CD4-positive, alpha-beta T cell treated with Interleukin-4 for 4 hours (primary cell): ENCODE measurements at places on chromosomes 16 and 17.

DNA sequence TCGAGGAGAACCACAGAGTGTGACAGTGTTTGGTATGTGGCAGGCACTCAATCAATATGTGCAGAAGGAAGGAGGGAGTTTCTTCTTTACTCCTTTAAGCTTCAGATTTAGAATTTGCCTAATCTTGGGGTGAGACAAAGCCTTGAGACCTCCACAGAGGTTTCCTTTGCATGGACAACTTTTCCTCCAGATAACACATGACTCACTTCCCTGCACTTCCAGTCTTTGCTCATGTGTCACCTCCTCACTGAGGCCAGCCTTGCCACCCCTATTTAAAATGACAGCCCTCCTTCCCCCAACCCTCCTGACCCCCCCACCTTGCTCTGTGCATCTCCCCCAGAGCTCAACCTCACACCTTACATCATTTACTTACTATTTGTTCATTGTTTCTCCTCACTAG, 17.4 kb upstream of the NOS2 start:
- DNase-seq = no peak

- no peak for DNase-seq
Observed at GRCh38 chr16:77812856-77813500, 24.6 kb downstream of the VAT1L start.

DNA sequence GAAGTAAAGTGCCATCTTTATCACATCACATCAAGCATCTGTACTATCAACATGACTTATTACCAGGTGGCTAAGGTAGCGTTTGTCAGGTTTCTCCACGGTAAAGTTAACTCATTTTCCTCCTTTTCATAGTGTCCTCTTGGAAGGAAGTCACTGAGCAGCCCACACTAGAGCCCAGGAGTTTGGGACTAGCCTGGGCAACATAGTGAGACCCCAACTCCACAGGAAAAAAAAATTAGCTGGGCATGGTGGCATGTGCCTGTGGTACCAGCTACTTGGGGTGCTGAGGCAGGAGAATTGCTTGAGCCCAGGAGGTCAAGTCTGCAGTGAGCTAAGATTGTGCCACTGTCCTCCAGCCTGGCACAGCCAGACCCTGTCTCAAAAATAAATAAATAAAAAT, 12.9 kb downstream of the CHD9 start:
- no peak for DNase-seq

GRCh38 chr16:25063865-25064264, 47.7 kb upstream of the LCMT1 start:
- no peak for DNase-seq

DNA sequence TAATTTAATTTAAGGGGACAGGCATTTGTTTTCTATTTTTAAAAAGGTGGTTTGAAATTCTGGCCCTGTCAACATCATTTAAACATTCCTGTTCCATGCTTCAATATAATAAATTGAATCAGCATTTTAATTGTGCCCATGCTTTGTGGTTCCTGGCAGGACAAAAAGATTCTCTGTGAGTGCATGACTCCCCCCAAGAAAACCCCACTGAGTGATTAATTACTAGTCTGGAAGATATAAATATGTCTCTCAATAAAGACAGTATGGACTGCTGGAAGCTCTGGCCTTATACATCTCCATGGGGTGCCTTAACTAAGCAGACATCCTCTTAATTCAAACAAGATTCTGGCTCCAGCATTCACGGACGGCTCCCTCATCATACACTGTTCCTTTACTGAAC, 95.0 kb upstream of the PSMD7 start:
- DNase-seq = no peak

DNA sequence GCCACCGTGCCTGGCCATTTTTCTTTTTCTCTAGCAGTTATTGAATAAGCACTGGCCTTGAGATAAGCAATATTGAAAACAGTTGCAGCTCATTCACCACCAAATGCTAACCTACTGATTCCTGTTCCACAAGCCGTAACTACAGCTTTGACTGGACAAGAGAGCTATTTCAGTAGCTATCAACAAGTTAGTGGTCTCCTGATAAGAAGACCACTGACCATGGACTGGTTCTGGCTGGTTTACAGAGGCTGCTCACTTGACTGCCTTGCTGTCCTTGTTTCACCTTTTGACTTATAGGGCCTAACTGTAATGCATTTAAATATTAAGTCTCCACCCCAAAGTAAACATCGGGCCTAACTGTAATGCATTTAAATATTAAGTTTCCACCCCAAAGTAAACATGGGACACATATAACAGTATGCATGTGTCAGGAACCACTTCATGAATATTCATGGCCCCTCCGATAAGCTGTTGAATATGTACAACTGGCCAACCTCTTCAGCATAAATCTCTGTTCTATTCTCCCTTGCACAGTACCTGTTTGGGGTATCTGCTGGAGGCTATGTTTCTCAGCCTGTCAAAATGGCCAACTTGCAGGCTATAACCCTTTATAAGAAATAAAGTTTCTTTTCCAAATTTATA, 94.1 kb downstream of the USP32 start:
- no peak for DNase-seq

DNA sequence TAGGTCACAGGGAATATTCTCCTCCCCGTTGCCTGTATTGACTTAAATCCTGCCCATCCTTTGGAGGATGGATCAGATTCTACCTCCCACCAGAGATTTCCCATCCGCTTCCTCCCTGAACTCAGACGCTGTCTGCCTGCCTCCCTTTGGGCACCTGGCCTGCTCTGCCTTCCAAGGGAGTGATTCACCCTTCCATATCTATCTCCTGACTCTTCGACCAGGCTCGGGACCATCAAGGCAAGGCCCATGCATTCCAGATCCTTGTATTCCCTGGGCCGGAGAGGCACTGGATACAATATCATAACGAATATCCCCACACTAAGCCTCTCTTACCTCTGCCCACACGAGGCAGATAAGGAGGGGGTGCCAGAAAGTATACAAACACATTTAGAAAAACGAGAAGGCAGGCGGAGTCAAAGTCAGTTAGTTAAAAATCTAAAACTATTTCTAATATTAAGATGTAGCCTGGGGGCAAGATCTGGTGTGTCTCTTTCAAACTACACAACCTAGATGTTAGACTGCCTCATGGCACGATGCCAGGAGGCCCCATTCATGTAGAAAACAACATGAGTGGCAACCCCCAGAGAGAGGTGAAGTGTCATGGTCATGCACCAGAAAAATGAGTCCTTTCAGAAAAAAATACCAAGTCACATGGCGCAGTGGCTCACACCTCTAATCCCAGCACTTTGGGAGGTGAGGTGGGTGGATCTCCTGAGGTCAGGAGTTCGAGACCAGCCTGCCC, 9.2 kb downstream of the PMP22 start:
- DNase-seq = no peak

DNA sequence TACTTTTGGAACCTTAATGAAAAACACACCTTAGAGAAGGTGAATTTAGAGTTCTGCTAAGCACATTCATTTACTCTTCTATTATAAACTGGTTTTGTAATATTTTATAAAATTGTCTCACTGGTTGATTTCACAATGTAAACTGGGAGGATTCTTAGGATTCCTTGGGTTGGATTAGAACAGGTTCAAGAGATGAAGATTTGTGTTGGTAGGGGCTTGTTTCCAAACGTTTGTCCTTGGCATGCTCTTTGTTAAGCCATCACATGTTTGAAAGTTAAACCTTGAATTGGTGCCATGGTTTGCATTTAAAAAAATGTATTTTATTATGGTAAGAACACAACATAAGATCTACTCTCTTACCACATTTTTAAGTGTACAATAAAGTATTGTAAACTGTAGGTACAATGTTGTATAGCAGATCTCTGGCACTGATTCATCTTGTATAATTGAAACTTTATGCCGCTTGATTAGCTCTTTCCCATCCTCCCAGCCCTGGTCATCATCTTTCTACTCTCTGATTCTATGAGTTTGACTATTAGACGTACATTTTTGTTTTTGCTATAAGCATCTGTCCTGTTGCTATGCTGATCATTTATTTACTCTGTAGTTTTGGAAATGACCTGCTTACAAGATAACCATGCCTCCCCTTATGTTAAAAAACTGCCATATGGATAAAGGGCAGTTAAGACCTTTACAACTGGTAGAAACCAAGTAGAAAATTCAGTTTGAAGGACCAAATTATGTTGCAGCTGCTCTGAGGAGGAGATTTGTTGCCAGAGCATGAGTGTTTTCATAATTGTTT, 9.6 kb downstream of the FTO start:
- DNase-seq = no peak

DNA sequence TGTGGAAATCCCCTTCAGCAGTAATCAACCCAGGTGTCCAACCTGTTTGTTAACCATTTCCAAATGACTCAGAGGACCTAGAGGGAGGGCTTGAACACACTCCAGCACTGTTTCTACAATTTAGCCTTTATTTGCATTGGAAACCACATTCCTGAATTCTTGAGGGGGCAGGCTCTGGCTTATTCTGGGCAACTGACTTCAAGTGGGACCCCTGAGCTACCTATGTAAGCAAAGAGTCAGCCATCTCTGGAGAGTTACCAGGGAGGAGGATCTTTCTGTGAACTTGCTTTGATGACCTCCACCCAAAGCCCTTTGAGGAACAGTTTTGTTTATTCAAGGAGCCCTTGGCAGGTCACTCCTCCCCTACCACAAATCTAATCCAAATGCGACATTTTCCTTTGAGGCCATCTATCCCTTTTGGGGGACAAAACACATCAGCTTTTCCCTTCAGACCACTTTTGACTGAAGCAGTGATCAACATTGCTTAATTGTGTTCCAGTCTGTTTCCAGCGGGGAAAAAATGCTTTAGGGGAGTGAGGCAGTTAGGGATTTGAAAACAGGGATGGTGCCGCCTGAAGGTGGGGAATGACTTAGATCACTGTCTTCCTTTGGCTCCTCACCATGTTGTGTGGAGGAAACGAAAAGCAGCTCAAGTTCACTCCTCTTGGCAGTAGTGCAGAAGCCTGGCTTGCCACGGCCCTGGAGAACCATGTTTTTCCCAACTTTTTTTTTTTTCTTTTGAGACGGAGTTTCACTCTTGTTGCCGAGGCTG, 46.2 kb downstream of the TUBD1 start:
- DNase-seq = peak; percentile 86

GRCh38 chr17:63649813-63650212, 27.6 kb downstream of the MAP3K3 start:
- DNase-seq = no peak

- DNase-seq = no peak
Observed at GRCh38 chr16:81465375-81465943, 20.9 kb downstream of the CMIP start.

DNA sequence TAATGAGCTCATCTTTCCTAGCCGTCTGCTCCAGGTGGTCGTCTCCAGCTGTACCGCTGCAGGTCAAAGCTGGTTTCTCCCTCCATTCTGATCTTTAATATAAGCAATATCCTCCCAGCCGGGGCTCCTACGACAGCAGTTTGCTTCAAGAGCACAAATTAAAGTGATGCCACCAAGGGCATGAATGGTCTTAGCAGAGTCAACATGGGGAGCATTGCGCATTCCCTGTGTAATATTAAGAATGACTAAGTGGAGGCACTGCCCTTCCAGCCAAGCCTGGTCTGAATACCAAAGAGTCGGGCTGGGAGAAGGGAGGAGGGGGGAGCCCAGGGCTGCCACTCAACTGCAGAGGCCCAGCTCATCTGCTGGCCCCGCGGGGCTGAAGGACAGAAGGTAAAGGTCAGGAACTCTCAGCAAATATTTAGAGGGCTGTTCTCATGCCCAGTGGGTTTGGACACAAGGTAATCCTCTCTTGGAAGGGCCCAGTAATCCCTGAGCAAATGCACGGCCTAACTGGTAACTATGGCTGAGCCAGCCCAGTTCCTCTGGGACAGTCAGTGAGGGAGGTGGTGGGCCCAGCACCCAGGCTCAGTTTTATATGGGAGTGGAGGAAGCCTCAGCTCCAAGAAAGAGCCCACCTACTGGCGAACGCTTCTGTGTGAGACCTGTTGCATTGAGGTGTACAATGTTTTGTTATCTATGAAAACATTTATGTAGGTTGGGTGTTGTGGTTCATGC, 121.2 kb downstream of the IRX3 start:
- no peak for DNase-seq

DNA sequence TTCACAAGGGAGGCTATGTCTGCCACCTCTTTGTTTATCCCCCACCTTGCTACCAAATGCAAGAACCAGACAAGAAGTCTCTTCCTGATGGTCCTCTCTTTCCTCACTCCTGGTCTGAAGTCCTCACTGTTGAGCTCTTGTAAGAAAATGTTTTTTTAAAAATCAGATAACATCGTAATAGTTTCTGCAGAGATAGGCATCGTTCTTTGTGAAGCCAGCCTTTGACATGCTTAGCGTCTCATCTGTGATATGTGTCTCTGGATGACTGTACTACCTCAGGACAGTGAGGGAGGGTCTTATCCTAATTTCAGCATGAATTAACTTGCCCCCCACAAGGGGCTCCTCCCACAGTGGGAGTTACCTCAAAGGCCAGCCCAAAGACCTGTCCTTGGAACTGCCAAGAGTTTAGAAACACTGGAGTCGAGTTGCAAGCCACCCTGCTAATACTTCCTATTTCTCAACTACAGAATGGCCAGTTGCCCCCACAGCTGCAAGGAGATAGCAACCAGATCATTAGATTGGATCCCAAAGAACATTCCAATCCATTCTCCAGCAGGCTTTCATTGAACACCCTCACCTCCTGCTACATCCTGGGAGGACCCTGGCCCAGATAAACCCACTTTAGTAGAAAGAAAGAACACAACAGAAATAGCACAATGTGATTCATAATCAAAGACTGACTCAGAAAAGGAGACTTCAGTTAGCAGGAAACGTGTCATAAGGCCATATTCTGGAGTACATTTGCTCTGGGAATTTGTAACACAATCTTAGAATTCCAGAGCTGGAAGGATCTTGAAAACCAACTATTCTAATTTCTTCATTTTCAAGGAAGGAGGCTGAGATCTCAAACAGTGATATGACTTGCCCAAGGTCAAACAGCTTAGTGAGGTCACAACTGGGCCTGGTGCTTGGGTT, 151.0 kb downstream of the IRX3 start:
- no peak for DNase-seq

GRCh38 chr17:47800686-47801085, 20.9 kb downstream of the OSBPL7 start:
- DNase-seq = no peak

DNA sequence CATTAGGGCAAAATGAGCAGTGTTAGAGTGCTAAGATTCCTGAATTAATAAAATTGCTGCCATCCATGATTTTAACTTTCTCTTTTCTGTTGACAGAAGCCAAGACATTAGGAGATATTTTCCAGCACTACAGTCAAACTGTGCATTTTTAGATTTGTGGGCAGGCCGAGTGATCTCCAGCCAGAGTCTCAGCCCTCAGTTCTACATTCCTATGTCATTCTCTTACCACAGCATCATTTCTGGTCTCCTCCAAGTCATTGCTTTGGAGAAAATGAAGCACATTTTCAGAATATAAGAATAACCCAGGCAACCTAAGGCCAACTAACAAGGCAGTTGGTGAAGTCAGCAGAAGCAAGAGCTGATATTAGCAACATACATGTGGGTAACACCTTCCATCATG, 74.6 kb upstream of the NUDT7 start:
- no peak for DNase-seq
